ENCODE measurements at places on chromosomes 3 and 15.

DNA sequence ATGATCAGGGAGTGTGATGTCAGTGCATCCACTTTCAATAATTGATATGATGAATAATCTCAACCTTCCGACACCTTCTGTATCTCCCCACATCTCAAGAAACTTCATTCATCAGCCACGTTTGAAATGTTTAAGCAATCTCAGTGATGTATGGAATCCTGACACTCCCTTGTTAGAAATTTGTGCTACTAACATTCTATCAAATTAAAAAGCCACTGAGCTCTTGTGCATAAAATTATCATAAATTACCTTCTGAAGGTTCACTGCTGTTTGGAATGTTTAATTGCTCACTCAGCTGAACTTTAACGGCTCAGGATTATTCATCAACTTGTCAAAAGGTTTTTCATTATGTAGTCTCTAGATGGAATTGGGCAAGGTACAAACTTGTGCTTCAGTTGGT lies 108.4 kb upstream of the DPH6 start:
- no peak for DNase-seq

GRCh38 chr3:99579965-99580364 lies 58.4 kb upstream of the COL8A1 start:
- DNase-seq = no peak

- DNase-seq = no peak
These were observed 275.5 kb upstream of the AZI2 start for GRCh38 chr3:28624084-28624483.

- no peak for DNase-seq
These were observed 26.1 kb upstream of the VPS8 start for GRCh38 chr3:184785890-184786279.

DNA sequence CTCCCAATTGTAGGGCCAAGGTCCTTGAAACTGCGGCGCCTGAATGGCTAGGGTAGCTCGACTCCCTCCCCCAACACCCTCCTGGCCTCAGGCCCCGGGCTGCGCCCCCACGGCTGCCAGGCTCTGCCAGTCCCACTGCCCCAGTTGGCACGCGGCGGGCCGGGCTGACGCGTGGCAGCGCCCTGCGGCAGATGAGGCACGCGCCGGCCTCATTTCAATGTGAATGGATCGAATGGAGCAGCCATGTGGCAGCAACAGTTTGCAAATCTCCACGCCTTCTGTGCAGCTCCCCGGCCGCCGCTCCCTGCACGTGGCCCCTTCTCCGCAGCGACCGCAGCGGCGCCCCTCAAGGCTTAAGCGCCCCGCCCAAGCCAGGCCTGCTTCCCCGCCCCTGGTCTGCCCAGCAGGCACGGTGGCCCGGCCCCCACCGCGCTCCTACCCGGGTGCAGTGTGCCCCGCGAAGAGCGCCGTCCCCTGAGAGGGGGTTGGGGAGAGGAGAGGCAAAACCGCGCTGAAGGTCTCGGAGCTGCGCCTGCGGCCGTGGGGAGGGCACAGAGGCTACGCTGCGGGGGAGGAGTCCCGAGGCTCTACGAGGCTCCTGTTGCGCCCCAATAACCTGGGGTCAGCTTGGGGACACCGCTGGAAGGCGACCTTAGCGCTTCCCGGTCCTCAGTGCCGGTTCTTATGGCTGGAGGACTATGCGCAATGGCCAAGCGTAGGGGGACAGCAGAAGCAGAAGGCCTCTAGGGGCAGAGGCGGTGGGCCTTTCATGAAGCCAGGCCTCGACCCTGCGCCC lies 3.1 kb upstream of the DLL4 start:
- DNase-seq = no peak

DNA sequence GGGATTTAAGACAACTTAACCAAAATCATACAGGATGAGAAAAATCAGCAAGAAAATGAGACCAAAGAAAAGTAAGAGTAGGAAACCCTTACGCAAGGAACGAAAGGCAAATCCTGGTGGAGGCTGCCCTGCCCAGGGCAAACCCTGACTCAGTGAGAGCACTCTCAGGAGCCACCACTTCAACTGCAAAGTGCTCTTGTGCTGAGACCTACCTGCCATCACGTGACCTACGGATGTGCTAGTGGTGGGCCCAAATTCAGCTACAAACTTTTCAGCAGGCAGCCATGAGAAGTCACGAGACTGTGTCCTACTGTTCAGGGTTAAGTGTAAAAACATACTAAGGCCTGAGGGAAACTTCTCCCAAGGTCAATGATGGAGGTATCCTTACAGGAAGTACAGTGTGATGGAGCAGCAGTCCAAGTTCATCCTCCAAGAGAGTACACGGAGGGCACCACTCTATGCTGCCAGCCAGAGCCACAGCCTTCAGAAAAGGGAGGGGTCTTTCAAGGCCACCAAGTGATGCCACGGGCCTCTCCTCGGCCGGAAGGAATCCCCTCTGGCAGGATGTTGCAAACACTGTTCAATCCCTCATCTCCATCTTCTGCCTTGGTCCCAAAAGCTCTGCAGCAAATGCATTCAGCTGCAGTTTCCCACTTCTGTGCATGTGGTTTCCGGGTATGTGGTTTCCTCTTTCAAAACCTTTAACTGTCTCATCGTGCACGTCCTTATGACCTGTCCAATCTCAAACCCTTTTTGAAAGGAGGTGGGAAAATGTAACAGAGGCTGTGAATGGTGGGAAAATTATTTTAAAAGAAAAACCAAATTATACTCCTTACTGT lies 9.5 kb downstream of the CHSY1 start:
- no peak for DNase-seq

GRCh38 chr3:108564564-108564963 lies 24.7 kb downstream of the CIP2A start:
- no peak for DNase-seq

GRCh38 chr15:33801954-33802353 lies 166.3 kb upstream of the CHRM5 start:
- no peak for DNase-seq

GRCh38 chr15:101187820-101188636 lies 63.8 kb downstream of the CHSY1 start:
- no peak for DNase-seq

DNA sequence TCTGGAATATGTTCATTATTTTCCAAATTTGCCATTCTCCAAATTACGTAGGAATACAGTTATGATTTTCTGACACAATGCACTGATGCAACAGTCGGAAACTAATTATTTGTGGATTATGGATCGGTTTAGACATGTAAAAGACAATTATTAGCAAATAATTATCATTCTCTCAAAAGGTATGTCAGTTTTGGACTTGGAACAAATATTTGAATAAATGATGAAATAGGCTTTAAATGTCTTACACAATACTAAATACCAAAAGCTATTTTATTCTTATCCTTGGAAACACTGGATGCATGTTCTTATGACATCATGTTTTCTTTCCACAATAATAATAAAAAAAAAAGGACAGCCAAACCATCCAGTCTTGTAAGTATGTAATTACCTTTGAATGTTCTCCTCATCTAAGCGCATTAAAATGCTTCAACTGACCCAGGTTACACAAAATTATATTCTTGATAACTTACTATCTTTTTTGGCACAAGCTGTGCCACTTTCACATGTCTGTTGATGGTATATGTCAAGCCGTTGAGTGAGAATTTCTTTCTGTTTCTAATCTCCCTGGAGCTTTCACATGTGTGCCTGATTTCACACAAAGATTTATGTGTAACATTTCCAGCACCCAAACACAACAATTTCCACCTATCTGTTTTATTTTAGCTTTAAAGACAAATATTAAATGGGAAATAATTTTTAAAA lies 238.5 kb upstream of the ZNF385D start:
- DNase-seq = no peak

GRCh38 chr3:137325170-137325569 lies 367.4 kb downstream of the IL20RB start:
- no peak for DNase-seq

- no peak for DNase-seq
These were observed 9.3 kb upstream of the PRICKLE2 start for GRCh38 chr3:64234571-64234970.

DNA sequence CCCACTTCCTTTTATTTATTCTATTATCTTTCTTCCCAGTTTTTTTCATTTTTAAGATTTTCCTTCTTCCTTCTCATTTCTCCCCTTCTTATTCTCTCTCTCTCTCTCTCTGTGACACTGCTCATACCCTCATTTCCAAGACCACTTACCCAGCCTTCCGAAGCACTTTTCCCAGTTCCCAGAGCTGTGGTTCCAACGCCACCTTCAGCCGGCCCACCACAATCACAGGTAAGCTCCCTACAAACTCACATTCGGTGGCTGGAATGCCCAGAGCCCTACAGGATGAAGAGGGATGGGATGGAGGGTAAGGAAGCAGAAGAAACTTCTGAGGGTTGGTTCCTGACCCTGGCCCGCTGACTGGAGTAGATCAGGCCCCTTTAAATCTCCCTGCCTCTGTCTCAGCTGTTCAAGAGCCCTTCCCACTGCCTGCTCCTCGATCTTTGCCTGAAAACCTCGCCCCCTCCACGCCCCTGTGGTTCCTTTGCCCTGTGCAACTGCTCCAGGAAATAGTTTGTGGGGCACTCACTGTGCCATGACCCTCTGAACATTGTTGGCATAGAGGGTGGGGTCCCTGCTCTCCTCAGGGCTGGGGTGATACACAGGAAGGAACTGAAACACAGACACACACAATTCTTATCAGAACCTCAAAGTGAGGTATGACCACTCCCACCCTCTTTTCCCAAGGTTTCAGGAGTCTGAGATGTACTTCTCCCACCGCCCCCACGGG lies 4.8 kb downstream of the LPCAT4 start:
- DNase-seq = no peak

DNA sequence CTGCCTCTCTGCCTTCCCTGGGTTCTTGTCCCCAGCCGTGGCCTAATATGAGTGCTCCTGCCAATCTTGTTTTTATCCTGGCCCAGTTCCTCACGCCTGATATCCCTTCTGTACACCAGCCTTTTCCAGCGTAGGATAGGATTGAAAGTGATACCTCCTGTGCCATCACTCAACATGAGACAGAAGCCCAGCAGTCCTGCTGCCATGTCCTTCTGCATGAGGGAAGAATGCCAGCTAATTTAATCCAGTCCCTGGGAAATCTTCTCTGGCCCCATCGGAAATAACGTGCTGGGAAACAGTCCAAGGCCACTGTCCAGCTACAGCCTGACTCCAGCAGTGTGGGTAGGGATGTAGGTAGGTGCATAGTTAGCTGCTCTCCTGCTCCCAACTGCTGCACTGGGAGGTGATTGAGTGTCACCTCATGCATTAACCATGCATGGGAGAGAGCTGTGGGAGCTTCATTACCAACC lies 92.0 kb upstream of the TPM1 start:
- DNase-seq = no peak

DNA sequence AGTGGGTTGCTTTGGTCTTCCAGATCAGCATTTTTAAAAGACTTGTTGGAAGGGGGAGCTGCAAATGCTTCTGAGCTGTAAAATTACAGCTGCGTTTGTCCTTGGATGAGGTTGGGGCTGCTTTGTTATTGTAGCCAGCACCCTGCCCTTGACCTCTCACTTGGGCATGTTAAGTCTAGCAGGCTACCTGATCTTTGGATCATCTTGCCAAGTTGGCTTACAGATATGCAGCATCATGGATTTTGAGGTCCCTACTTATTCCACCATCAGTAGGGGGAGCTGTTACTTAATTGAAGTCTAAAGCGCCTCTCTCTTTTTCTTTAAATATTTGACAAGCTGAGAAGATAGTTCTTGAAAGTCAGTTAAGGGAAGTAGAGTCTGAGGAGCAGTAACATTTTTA lies 793.0 kb downstream of the MCTP2 start:
- peak; percentile 1 for DNase-seq

- DNase-seq = no peak
These were observed 282.0 kb upstream of the VEPH1 start for GRCh38 chr3:157785102-157785826.

DNA sequence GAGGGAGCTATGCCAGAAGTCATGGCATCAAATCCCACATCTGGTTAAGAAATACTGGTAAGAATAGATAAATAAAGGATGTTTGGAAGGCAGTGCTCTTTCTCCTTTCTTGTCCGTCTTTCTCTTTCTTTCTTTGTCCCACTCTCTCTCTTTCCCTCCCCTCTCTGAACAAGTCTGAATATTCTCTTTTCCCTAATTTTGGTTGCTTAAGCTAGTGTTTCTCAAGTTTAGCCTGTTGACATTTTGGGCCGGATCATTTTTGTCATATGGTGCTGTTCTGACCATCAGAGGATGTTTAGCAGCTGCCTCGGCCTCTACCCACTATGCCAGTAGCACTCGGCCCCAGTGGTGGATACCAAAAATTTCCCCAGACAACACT lies 405.3 kb upstream of the C2CD4B start:
- no peak for DNase-seq

- DNase-seq = no peak
These were observed 3.0 kb downstream of the INKA1 start for GRCh38 chr3:49805897-49806701.

- DNase-seq = no peak
These were observed 8.9 kb upstream of the ZNF619 start for GRCh38 chr3:40468018-40468417.

GRCh38 chr3:107542665-107543064 lies 19.9 kb downstream of the BBX start:
- no peak for DNase-seq
